Left forelimb (tissue), 1 donor: ENCODE measurements at places on chromosomes 11 and 22.
A peak's percentile ranks its signal among the peaks of the same experiment; 100 is the strongest.

- no peak for DNase-seq
Measured at GRCh38 chr11:111555255-111555654, 14.7 kb downstream of the LAYN start.

DNA sequence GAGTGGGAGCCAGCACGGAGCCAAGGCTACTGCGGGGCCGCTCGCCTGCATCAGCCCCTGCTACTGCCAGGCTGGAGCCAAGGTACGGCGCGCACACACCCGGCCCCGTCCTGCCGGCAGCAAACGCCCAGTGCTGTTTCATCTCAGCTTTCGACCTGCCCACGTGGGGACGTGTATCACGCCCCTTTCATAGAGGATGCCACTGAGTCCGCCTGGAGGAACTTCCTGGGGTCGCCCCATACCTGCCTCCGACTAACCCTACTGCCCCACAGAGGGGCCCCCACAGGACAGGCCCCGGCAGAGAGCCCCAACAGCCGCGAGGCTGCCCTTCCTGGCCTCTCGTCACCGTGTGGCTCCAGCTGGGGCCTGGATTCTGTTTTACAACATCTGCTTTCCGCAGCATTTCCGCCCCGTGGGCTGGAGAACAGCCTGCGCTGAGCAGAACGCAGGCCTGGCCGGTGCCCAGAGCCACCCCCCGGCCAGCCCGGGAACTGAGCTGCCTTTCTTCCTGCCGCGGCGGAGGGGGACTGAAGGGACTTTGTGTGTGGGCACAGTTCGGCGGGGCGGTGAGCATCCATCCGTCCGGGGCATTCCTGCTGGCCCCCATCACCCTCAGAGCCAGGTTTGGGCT is 22.9 kb upstream of the ARHGAP8 start:
- DNase-seq, result peak; percentile 89

DNA sequence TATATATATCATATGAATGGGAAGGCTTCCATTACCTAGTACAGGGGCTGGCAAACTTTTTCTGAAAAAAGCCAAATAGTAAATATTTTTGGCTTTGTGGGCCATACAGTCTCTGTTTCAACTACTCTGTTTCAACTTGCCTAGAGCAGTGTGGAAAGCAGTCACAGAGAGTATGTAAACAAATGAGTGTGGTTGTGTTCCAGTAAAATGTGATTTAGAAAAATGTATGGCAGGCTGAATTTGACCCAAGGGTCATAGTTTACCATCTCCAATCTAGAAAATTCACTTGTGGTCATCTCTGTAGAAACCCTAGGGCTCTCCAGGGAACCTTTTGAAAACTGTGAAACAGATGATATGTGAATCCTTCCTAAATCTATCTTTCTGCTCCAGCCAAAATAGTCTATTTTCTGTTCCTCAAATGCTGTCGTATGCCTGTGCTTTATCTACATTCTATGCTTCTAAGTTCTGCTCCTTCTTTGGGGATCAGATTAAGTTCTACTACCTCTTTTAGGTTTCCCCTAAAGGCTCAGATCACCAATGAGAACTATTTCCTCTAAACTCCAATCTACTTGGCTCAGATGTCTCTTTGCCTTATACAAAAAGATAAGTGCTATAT is 356.2 kb downstream of the METTL15 start:
- DNase-seq, result no peak

GRCh38 chr11:120037111-120037510 is 100.8 kb downstream of the TRIM29 start:
- no peak for DNase-seq

DNA sequence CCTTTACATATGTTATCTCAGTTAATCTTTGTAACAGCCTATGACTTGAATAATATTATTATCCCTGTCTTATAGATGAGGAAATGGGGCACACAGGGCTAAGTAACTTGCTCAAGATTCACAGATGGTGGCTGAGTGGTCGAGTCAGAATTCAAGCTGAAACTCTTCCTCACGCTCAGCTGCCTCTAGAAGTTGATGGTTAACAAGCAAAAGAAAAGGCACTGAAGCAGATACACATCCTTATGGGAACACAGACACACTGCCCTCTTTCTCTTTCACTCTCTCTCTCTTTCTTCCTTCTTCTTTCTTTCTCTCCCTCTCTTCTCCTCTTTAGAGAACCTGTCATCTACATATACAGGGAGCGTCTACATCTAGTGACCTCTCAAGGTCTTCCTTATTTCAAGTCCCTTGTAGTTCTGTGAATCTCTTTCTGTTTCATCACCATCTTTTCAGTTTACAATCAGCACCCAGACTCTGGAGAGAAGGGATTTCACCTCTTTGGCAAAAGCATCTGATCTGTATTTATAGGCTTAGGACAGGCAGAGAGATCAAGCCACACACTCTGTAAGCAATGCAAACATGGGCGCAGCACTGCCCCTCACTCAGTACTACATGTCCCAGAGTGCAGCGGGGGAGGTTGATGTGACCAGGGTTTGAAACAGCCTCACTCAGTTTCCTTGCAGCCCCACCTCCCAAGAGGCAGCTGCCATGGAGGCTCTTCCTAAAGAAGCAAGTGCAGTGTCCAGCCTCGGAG is 75.7 kb downstream of the GRAMD1B start:
- DNase-seq, result no peak

GRCh38 chr11:60750911-60751310 is 5.8 kb upstream of the MS4A15 start:
- DNase-seq, result no peak

DNA sequence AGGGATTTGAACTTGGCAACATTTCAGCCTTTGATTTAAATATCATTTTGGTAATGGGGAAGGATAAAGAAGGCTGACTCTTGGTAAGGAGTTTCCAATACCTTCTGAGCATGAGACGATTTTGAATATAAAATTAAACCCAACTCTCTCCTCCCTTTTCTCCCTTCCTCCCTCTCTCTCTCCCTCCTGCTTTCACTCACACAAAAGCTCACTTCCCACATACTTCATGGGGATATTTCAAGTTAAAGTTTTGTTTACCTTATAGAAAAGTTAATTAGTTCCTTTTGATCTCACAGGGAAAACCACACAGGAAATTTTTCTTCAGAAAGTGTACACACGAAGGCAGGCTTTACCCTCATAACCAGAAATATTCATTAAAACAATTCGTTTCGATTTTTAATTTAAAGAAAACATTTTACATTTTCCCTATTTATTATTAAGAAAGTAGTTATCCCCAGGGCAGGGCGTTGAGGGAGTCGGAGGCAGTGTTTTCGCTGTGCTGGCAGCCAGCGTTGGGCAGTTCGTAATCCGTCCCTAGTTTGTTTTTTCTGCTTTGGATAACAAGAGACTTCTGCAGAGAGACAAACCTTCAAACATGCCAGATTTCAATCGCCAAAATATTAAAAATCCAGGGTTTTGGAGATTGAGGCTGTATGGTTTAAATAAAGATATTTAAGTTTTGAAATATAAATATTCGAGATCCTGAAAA is 25.3 kb upstream of the ALX4 start:
- no peak for DNase-seq

GRCh38 chr11:48073031-48073861 is 92.9 kb downstream of the PTPRJ start:
- DNase-seq, result no peak

DNA sequence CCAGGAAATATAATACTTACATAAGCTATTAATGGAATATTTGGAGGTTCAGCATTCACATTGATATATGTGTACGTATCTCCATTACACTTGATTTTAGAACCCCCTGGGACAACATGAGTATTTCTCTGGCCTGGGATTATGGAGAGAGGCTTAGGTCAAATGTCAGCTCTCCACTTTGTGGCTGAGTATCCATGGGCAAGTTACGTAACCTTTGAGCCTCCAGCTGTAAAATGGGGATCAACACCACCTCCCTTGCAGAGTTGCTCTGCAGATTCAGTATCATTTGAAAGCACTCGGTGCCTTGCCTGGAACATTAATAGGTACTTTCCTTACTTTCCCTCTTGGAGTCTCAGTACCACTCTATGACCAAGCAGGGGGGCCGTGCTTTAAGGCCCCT is 33.2 kb downstream of the C22orf31 start:
- no peak for DNase-seq

DNA sequence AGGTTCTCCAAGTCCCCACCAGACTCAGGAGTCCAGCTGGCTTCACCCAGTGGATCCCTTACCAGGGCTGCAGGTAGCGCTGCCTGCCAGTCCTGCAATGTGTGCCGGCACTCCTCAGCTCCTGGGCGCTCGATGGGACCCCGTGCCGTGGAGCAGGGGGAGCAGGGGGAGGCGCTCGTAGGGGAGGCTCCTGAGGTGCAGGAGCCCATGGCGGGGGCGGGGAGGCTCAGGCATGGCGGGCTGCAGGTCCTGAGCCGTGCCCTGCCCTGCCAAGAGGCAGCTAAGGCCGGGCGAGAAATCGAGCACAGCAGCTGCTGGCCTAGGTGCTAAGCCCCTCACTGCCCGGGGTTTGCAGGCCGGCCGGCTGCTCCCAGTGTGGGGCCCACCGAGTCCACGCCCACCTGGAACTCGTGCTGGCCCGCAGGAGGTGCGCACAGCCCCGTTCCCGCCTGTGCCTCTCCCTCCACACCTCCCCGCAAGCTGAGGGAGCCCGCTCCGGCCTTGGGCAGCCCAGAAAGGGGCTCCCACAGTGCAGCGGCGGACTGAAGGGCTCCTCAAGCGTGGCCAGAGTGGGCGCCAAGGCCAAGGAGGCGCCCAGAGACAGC is 792.9 kb upstream of the CCDC179 start:
- DNase-seq, result no peak

GRCh38 chr11:65579291-65579690 is 3.4 kb downstream of the EHBP1L1 start:
- no peak for DNase-seq

GRCh38 chr11:29163231-29163630 is 853.6 kb downstream of the KCNA4 start:
- DNase-seq, result no peak

DNA sequence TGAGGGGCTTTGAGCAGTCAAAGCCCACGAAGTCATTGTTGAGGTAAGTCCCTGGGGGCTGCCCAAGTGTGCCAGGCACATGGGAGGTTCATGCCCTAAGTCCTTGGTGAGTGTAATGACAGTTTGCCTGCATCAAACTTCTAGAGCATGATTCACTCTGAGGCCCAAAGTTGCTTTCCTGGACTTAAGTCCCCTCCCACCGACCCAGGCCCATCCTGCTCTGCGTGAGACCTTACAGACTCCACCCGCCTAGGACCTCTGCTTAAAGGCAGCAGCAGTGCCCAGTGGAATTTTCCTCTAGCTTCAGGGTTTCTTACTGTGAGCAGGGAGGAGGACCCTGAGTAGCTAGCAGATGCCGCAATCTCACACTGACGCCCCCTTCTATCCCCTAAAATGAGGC is 5.7 kb upstream of the PVALB start:
- no peak for DNase-seq

- no peak for DNase-seq
Measured at GRCh38 chr22:47139013-47139789, 376.8 kb downstream of the TBC1D22A start.

- DNase-seq, result no peak
Measured at GRCh38 chr11:92349486-92350156, 125.0 kb downstream of the FAT3 start.

DNA sequence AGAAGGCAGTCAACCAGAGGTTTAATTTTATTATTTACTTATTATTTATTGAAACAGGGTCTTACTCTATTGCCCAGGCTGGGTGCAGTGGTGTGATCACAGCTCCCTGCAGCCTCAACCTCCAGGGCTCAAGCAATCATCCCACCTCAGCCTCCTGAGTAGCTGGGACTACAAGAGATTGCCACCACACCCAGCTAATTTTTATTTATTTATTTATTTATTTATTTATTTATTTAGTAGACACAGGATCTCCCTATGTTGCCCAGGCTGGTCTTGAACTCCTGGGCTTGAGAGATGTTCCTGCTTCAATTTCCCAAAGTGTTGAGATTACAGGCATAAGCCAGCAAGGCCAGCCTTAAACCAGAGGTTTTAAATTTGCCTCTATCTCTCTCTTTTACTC is 83.1 kb downstream of the RCN1 start:
- DNase-seq, result no peak

GRCh38 chr22:31122532-31123291 is at the start of gene INPP5J:
TSS of gene INPP5J (plus strand) at chr22:31122966. CDS start at chr22:31123015, 49 bp downstream.
- no peak for DNase-seq

DNA sequence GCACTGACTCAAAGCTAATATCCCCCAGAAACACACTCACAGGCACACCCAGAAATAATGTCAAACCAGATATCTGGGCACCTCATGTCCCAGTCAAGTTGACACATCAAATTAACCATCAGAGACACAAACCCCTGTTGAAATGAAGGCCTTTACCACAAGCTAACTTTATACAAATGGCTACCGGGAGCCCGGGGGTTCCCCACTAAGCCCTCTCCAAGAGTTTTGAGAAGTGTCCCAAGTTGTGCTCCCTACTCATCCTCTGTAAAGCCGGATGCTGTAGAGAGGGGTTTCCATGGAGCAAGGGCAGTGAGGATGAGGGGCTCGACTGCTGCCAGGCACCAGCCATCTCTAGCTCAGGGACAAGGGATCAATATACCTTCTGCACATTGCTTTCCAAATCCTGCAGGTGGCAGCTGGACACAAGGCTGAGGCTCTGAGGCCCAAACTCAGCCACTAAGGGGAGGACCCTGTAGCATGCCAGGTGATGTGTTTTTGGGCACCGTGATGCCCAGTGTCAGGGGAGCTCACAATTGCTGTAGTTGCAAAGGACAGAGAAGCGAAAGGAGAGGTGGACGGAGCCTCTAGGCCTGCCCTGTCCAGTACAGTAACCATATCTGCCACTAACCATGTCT is 145.7 kb downstream of the TTC17 start:
- no peak for DNase-seq

- DNase-seq, result no peak
Measured at GRCh38 chr11:30313580-30313979, 9.3 kb upstream of the ARL14EP start.

DNA sequence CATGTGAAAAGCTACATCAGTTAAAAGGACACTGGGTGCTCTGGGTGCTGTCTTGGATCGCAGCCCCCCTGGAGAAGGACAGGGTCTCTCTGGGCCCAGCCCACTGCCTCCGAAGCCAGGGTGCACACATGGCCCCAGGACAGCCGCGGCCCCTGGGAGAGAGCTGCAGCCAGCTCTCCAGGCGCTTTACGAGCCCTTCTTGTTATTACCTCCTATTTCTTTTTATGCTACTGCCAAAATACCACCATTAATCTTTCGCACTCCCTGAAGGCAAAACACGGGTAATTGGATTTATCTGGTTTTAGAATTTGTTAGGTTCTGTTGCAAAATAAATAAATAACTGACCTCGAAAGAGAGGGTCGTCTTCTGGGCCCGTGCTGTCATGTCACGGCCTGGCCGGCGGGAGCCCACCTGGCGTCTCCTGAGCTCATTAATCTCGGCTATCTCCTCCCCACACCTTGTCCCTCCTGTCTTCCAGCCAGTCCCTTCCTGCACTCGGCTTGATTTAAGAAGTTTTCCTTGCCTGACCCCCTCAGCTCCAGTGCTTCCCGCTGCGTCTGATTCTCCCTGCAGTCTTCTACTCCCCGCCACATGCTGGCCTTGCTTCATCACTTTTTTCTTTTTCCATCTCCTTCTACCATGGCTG is 611.7 kb downstream of the OPCML start:
- no peak for DNase-seq
